ENCODE measurements at places on chromosomes 11 and 22.

DNA sequence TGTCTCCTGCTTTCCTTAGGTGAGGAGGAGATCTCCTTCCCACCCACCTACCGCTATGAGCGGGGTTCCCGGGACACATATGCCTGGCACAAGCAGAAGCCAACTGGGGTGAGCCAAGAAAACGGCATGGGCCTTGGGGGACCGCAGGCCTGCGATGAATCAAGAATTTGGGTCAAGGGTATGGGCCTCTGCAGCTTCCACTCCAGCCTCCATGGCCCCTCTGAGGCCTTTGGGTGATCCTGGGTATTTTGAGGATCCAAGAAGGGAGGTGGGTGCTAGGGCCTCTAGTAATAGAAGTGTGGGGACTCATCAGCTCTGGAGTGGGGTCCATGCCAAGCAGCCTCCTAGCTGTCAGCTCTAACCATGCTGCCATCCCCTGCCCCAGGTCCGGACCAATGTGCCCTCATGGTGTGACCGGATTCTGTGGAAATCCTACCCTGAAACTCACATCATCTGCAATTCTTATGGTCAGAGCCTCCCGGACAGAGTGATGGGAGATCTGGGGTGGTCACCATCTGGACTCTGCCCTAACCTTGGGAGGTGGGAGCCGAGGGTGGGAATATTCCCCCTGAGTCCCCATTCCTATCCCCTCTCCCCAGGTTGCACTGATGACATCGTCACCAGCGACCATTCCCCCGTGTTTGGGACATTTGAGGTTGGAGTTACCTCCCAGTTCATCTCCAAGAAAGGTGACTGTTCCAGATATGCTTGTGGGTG lies 8.6 kb downstream of the INPPL1 start:
- DNase-seq: no peak

DNA sequence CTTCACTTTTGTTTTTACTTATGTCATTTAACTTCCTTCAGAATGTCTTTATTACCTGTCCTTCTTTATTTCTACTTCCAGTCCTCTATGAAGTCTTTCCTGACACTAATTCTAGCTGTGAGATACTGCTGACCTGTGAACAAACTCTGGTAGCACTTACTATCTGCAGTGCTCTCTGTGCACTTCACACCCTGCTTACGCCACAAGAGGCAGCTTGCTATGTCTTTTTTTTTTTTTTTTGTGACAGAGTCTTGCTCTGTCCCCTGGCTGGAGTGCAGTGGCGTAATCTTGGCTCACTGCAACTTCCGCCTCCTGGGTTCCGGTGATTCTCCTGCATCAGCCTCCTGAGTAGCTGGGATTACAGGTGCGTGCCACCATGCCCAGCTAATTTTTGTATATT lies 10.7 kb downstream of the STIM1 start:
- DNase-seq: no peak

- no peak for DNase-seq
These were observed 10.5 kb downstream of the PIWIL3 start for GRCh38 chr22:24763872-24764485.

DNA sequence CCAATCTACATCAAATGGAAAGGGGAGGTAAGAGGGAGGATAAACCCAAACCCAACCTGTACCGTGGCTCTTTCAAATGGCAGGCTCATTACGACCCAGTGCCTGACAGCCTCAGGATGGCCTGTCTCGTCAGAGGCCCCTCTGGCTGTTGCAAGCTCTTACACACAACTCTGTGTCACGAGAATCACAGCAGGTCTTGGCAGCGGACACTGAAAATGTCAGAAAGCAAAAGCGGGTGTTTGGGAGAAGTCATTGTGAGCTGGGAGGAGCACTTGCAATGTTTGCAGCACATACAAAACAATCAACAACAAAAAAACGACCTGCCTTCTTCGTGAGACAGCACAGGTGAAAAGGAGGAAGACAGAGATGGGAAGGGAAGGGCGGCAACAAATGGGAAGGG lies 248.1 kb downstream of the OPCML start:
- no peak for DNase-seq

DNA sequence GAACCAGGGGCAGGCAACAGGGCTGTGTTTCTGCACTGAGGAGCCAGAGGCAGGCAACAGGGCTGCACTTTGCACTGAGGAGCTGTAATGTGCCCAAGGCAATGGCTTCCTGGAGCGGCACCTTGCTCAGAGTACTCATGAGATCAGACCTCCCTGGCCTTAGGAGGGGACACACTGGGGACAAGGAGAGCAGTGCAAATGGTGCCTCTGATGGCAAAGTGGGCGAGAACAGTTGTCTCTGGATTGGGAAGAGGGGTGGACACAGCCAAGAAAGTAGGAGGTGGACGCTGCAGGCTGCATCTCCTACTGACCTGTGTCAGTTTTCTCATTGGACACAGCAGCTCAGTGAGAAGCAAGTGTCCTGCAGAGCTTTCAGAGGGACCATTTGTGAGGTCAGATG lies 1443.3 kb downstream of the TBC1D22A start:
- no peak for DNase-seq

- no peak for DNase-seq
These were observed 77.2 kb upstream of the ZBED5 start for GRCh38 chr11:10935015-10935559.

DNA sequence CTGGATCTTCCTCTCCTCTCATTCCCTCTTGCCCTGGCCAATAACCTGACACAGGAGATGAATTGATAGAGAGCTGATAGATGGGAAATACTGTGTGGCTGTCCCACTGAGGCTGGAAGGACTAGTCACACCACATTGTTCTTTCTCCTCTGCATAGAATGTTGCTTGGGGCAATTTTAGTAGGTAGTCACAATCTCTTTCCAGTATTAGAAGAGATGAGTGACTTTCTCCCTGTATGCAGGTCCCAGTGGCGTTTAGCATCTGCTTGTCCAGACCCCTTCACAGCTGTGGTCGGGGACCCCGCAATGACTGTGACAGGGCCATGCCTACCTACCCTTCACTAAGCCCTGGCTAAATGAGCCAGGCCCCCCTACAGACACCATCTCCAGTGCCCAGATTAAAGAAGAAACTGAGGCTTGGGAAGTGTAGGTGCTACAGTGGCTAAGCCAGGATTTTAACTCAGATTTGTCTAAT lies 24.0 kb upstream of the P2RY2 start:
- no peak for DNase-seq

DNA sequence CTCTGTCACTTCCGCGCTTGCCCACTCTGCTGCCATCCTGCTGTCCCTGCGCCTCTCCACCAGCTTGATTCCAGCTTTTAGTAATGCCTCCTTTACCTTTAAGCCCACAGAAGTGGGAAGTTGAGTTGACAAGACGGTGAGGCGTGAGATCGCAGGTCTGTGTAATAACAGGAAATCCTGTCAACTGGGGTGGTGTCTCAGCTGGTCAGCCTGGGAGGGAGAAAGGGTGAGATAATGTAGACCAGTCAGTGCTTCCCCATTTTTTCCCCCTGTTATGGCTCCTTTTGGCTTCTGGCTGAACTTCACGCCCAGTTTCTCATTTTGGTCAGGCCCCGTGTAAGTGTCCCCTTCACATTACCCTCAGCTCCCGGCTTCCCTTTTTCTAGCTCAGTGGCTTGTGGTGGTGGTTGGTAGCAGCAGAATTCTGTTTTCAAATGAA lies 98.9 kb downstream of the TRAF6 start:
- no peak for DNase-seq

- DNase-seq: no peak
These were observed 488.3 kb downstream of the INSC start for GRCh38 chr11:15602785-15603567.

DNA sequence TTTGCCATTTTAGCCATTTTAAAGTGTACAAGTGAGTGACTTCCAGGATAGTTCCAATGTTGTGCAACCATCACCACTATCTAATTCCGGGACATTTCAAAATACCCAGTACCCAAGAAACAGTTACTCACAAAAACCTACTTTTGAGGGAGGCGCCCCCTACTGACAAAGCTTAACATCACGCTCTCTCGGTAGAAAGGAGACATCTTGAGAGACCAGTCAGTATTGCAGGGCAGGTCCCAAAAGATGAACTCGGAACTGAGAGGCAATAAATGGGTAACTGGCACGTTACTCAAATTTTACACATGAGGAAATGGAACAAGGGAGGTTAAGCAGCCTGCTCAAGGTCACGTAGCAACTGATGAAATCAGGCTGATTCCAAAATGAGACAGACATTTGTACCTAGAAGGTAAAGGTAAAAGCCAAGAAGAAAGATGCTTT lies 50.0 kb upstream of the POU2AF1 start:
- peak; percentile 9 for DNase-seq

DNA sequence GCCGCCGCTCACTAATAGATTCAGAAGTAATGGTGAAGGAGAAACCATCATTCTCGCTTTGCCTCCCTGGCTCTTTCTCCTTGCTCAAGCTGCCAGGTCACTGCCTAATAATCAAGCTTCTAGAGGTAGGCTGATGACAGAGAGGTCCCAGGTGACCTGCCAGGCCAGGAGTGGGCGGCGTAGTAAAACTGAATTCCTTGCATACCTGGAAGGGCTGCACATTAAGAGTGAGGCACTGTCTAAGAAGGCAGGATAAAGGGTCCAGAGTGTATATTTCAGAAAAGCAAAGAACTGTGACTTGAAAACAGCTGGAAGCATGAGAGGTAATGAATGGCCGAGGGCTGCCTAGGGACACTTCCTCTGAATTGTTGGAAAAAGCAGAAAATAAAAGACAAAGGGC lies 4.1 kb downstream of the SYT13 start:
- DNase-seq: no peak

- no peak for DNase-seq
These were observed 7.0 kb upstream of the CASTOR1 start for GRCh38 chr22:30296324-30296723.

GRCh38 chr11:117862019-117862725 lies 14.3 kb downstream of the FXYD6 start:
- no peak for DNase-seq

GRCh38 chr22:41699264-41700107 lies at the start of gene MEI1:
TSS of gene MEI1 (plus strand) at chr22:41699503. CDS start at chr22:41699539, 36 bp downstream.
- no peak for DNase-seq

GRCh38 chr22:30436196-30436595 lies 10.6 kb downstream of the MTFP1 start:
- DNase-seq: no peak

GRCh38 chr22:36325154-36326031 lies 62.4 kb downstream of the MYH9 start:
- DNase-seq: no peak

DNA sequence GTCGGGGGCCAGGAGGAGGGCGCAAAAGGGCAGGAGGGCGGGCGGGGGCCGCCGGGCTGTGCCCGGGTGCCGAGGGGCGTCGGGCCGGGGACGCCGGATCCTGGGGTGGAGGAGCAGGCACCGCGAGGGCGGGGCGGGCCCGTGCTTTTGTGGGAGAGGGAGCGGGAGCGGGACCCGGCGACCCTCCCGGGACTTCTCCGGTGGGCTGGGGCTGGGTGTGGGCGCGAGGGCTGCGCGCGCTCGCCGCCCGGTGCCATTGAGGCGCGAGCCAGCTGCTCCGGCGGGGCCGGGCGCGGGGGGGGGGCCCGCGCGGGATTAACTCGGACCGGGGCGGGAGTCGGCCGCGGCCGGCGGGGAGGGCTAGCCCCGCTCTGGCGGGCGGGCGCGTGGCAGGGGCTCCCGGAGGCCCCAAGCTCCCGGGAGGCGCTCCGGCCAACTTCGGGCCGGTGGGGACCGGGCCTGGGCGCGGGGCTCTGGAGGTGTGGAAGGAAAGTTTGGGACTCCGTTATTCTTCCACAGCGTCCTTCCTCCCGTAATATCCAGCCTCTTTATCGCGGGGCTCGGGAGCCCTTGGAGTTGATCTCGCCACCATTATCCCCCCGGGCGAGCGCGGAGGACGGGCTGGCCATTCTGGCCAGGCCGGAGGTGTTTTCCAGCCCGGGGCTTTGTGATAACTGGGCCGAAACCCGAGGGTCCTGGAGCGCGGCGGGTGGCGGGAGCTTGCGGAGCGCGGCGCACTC lies 936 bp downstream of the CECR2 start:
- no peak for DNase-seq

DNA sequence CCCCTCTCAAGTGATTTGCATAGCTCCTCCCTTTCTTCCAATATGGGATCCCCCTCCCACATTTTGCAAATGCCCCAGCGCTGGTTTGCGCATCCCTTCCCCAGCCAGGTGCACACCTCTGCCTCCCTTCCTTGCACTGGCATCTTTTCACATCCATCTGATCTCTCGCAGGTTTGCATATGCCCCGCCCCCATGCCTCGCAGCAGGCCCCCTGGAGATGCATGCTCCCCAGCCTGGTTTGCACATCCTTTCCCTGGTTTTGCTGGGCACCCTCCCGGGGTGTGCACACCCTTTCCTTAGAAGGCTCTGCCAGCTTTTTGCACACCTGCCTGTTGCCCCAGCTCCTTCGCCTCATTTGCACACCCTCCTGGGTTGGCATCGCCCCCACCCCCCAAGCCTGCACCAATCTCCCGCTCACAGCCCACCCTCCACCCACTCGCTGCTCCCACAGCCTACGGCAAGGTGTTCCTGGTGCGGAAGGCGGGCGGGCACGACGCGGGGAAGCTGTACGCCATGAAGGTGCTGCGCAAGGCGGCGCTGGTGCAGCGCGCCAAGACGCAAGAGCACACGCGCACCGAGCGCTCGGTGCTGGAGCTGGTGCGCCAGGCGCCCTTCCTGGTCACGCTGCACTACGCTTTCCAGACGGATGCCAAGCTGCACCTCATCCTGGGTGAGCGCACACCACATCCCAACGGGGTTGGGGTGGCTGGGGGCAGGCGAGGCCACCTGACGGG lies 917 bp downstream of the RPS6KA4 start:
- DNase-seq: no peak

- DNase-seq: no peak
These were observed 9.4 kb downstream of the TRIM29 start for GRCh38 chr11:120128392-120129119.
